ENCODE measurements at places on chromosomes 7 and 10. TPM values are rescaled to one million over a fixed set of nuclear protein-coding genes. Genes with fewer than 3 reads are reported as not detected.

OR6V1 gene
- not detected for total RNA-seq

LRRN3 gene
- total RNA-seq, result 12.4 TPM

ACHE gene
- 0.73 TPM for total RNA-seq

- no peak for DNase-seq
These were observed 134.2 kb downstream of the ITGB8 start for GRCh38 chr7:20464891-20465290.

DNA sequence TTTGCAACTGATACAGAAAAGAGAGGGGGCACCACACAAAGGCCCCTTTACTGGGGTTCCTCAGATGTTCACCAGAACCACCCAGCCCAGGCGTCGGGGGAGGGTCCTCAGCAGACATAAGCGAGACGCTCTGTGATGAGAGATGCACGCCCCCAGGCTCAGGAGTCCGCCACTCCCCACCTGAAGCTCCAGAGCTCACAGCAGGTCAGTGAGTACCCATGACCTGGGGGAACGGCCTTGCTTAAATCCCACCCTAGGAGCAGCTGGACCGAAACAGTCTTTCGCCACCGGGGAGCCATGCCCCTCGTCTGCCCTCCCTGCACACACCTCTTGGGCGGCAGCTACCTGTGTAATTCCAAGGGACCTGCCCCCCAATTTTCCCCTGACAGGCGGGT is 2.8 kb downstream of the CRYGN start:
- no peak for DNase-seq

DNA sequence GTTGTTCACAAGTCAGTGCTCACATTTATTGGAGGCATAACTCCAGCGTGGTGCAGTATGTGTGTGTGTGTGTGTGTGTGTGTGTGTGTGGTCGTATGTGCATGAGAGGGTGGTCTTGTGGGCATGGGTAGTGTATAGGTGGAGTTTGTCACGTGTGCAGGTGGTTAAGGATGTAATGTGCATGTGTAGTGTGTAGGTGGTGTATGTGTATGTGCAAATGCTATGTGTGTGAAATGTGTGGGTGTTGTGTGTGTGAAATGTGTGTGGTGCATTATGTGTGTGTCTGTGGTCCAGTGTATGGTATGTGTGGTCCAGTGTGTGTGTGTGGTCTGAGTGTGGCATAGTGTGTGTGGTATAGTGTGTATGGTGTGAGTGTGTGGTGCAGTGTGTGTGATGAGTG is 30.3 kb upstream of the PODXL start:
- DNase-seq, result peak; percentile 20

GRCh38 chr7:151315038-151315655 is 26.5 kb upstream of the NUB1 start:
- no peak for DNase-seq

DNA sequence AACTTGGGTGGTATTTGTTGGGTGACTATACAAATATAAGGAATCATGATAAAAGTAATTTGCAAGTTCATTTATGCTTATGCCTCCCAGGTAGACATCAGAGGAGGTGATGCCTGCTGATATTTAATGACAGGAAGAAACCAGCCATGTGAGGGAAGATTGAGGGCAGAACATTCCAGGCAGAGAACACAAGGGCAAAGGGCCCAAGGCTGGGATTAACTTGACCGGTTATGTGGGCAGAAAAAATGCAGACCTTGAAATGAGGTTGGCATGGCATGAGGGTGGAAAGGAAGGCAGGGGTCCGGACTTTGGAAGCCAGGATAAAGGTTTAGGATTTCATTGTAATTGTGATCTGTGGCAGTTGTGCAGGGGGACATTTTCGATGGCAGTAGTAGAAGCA is 68.0 kb upstream of the MTPN start:
- no peak for DNase-seq

DNA sequence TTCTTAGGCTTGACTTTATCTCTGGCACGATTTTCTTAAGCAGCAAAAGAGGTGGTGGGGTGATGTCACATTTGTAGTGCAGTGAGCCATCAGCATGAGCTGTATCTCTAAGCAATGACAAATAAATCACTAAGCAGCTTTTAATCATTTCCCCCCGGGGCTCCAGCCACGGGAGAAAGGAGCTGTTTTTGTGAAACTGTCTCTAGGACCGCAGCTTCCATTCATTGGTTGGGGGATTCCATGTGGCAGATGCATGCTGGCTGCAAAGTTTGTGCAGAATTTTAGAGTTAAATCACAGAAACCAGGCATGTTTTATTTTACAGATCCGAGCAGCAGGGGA is 464 bp downstream of the KIAA1217 start:
- no peak for DNase-seq

GRCh38 chr10:21337171-21337792 is 188.2 kb downstream of the SKIDA1 start:
- no peak for DNase-seq

DNA sequence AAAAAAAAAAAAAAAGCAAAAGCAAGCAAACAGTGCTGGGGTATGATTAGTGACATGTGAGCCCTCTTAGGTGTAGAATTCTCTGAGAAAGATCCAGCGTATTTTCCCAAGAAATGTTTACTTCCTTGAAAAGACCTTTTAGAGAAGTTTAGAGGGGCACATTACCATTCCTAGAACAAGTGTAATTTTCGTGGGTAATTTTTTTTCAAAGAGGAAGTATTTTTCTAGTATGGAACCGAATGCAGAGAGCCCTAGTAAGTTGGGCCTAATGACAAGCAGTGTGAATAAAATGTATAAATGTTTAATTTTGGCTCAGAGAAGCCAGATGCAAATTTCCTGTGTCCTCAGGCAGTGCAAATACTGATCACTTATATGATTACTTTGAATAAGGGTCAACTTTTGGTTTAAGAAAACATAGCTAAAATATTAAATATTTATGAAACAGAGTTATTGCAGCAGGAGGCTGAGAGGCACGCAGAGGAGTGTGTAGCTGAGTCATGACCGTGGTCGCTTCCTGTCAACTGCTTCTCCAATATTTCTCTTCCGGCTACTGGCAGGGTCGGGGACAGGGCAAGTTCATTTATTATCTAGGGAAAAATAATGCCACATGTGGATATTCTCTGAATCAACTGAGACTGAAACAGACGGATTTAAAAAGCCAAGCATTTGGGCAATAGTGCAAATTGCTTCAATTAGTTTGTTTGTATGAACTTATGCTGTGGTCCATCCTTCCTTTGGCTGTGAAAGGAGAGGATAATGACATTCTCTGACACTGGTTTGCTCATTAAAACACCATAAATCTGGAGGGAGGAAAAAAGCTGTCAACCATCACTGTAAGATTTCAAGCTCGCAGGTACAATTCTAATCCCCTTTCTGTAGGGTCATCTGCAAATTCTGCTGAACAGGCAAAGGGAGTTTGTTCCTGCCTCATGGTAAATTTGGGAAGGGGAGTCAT is 495.2 kb downstream of the GLRX3 start:
- no peak for DNase-seq

GRCh38 chr10:80196950-80197315 is 8.4 kb downstream of the ANXA11 start:
- no peak for DNase-seq

Data from Right ventricle myocardium inferior (tissue), 1 donor.